ENCODE measurements at places on chromosomes 5 and 9.

DNA sequence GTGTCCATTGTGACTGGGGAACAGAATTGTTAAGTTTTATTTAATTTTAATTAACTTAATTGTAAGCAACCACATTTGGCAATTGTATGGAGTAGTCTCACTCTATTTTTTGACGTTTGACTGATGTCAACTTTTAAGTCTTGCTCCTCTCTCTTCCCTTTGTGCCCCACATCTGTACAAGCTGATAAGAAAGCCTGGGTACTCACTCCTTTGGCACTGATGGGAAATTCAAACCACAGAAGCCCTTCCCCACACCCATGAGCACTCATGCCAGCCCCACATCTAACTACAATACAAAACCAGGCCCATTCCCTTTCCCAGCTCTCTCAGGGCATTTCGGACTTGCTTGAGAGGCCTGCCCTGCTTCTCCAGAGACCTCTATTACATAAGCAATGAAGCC lies 451.5 kb upstream of the KIF2A start:
- no peak for DNase-seq

GRCh38 chr9:31232485-31232884 lies 1152.0 kb upstream of the ACO1 start:
- DNase-seq: no peak

GRCh38 chr5:73437101-73437776 lies 11.3 kb downstream of the FOXD1 start:
- no peak for DNase-seq

GRCh38 chr5:174412941-174413340 lies 311.4 kb upstream of the MSX2 start:
- no peak for DNase-seq

DNA sequence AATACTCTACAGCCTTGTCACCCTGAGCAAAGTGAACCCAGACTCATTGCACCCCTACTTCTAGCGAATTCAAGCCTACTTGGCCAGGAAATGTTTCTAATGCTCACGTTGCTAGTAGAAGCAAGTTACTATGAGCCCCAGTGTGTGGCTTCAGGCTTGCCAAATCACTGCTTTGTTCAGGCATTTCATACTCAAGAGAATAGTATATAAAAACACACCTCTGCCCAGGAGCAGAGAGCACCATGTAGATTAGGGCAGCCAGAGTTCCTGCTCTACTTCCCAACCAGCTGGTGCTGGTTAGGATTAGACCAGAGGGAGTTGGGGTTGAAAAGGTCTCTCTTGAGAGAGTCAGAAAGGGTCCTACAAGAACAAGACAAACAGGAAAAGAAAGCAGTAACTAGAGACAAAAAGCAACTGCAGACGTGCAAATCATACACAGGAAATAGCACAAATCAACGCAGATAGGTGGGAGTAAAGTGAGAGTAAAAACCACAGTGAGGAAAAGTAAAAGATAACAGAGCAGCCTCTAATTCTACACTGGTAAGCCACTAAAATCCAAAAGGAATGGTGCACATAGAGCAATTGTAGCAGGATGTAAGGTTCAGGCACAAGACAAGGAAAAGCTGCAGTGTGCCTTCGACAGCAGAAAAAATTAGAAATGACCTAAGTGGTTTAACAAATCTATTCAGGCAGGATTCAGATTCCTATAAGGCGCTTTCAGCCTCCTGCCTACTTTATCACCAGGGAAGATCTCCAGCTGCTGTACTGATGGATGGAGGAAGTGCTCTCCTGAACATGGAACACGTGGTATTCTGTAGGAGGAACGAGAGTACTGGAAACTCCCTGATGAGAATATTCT lies 49.6 kb upstream of the KIF2A start:
- no peak for DNase-seq

DNA sequence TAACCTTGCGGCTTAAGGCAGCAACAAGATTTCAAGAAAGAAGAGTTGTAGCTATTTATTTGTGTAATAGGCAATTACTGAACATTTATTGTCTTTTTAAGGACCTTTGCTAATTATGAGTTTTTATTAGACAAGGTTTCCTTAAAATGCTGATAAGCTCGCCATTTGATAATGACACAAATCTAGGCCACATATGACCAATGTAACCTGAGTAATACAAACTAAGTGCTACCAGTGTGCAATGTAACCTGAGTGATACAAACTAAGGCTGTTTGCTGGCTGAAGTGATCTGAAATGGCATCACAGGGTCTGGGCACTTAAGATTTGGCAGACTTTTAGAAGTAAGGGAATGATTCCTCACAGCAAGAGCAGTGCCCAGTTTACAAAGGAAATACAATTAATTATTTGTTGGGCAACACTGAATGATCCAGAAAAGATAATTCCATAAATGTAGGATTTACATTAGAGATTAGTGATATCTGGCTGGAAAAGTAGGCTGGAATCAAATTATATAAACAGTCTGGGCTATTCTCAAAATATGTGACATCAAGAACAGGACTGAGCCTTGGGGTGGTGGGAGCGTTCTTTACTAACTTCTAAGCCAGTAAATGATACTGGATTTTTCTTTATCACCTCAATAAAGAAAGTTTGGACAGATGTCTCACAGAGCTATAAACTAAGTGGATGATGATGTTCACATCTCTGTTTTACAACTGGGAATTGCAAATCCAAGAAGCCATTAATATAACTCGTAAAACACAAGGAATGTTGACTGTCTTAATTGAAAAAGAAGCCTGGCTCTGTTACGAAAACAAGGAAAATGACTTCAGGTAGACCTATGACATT lies 54.8 kb downstream of the MRPS27 start:
- DNase-seq: no peak

DNA sequence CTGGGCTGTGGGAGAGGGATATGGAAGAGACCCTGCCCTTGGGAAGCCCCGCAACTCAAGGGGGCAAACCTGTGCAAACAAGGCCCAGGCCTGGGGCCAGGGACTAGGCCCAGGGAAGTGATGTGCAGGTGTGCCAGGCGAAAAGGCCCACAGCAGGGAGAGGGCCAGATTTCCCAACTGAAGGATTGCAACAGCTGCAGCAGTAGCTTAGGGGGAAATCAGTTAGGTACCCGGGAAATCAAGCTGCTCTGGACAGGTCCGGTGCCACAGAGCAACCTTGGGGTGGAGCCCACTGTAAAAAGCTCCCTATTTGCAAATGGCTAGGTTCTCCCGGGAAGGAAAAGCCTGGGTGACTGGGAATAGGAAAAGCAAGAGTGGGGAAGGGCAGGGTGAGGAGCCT lies 10.4 kb downstream of the GRIN1 start:
- no peak for DNase-seq

DNA sequence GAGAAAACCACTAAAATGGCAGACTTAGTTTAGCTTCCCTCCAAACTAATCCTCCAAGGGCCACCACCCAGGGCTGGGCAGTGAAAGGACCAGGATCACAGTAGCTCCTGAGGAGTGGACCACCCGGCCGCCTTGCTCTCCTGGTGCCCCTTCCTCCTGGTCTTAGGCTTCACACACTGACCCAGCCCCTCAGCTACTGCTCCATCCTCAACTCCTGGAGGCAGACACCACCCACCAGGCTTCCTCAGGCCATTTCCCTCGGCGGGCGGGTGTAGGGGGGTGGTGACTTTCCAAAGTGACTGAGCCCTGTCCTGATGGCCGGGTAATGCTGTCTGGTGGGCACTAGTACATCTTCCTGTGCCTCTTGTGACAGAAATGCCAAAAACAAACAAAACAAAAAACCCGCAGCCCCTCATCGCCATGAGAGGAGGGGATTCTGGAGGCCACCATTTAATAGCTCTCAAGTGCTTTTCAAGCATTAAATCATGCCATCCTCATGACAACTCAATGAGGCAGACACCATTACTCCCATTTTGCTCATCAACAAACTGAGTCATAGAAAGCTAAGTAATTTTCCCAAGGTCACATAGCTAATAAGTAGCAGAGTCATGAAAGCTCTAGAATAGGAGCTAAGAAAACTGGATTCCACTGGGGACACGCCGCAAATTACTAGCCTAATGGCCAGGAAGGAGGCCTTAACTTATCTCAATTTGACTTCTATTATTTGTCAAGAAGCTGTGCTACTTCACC lies 91.3 kb upstream of the LRRTM2 start:
- DNase-seq: no peak

GRCh38 chr5:109830955-109831502 lies 141.3 kb downstream of the MAN2A1 start:
- no peak for DNase-seq

GRCh38 chr5:96855031-96855872 lies 21.0 kb upstream of the ERAP2 start:
- DNase-seq: no peak

- no peak for DNase-seq
Observed at GRCh38 chr5:159040181-159040580, 59.5 kb downstream of the EBF1 start.

DNA sequence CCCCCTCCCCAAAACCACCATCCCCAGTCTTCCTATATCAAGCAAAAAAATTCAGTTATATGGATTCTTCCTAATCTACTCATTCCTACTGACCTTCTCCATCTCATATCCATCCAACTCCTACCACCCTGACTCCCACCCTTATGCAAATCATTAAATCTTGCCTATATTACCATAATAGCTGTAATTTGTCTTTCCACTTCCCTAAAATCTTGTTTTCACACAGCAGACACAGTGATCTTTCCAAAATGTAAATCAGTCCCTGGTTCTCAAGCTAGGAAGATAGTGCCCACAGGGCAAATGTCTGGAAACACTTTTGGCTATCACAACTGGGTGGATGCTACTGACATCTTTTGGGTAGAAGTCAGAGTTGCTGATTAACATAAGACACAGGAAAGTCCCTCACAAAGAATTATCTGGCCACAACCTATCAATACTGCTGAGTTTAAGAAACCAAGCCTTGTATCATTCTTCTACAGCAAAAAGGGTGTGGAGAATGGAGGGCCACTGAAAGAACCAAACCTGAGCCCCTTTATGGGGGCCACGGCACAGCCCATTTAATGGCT lies 1.4 kb downstream of the SRA1 start:
- DNase-seq: no peak

- no peak for DNase-seq
Observed at GRCh38 chr5:22567983-22568382, 285.2 kb downstream of the CDH12 start.

GRCh38 chr9:33127881-33128280 lies 39.3 kb downstream of the B4GALT1 start:
- DNase-seq: no peak

DNA sequence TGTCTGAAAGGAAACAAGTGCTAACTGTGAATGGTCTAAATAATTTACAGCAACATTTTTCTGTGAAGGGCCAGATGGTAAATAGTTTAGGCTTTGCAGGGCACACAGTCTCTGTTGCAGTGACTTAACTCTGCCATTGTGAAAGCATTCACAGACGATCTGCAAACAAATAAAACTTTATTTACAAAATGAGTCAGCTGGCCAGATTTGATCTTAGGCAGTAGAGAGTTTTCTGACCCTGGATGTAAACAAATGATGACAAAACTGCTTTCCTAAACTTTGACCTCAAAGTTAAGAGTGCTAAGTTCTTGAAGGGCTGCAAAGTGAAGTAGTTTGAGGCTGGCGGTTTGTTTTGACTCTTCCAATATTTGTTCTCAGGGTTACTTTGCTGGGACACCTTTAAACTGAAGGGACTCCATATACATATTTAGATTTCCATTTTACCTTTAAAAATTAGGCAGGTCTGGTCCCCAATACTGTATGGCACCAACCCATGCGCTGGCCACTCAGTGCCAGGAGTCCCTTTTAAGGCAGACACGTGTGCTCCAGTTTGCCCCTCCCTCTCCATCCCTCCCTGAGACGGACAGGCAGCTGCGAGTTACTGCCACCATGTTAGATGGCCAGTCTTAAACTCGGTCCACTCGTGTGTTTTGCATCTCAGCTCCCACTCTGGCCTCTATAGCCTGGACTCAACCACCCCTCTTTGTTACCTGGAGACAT lies 4.0 kb upstream of the ADAMTS16 start:
- DNase-seq: no peak

DNA sequence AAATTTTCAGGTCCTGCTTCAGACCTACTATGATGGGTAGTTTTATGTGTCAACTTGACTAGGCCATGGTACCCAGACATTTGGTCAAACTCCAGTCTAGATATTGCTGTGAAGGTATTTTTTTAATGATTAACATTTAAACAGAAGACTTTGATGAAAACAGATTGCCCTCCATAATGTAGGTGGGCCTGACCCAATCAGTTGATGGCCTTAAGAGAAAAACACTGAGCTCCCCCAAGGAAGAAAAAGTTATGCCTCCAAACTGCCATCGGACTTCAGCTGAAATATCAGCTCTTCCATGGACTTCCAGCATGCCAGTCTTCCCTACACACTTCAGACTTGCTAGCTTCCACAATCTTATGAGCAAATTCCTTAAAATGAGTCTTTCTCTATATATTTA lies 67.3 kb upstream of the TYRP1 start:
- DNase-seq: no peak
